ENCODE measurements at places on chromosomes 5 and 9. TPM values are rescaled to one million over a fixed set of nuclear protein-coding genes. Genes with fewer than 3 reads are reported as not detected.

Gene MORN5
- total RNA-seq, result not detected

Gene GRIA1
- total RNA-seq, result 2.4 TPM

Gene TAF11L5
- not detected for total RNA-seq

Gene ARID3C
- total RNA-seq, result 0.36 TPM

Gene PHYHD1
- 9.3 TPM for total RNA-seq

Gene CYSRT1
- 0.33 TPM for total RNA-seq

Gene PCDHGC4
- 4.2 TPM for total RNA-seq

Gene RIC1
- 40.3 TPM for total RNA-seq

Gene PCDHA6
- 0.76 TPM for total RNA-seq

Gene DNM1
- total RNA-seq, result 1.9 TPM

Gene ARL15
- 40.9 TPM for total RNA-seq

Gene PLAC8L1
- total RNA-seq, result 0.52 TPM

Gene ADAMTS19
- total RNA-seq, result 0.33 TPM

Gene PIP5KL1
- 1.4 TPM for total RNA-seq

Gene ADGRD2
- not detected for total RNA-seq

Gene THOC3
- 15.6 TPM for total RNA-seq
